Chondrocyte (in vitro differentiated cells): ENCODE measurements at places on chromosomes 13 and 19. TPM values are rescaled to one million over a fixed set of nuclear protein-coding genes. Genes with fewer than 3 reads are reported as not detected.

KIRREL2 gene
- 0.22 TPM in 1 of 3 replicates, not detected in the others for total RNA-seq

NLRP9 gene
- not detected in 3 replicates for total RNA-seq

TMEM161A gene
- total RNA-seq: 21.9 to 27.1 TPM (median 26.0 TPM) in 3 replicates

PLIN4 gene
- total RNA-seq: 0.05 TPM in 2 of 3 replicates, not detected in the other

POGLUT2 gene
- 37.3 to 45.8 TPM (median 39.1 TPM) in 3 replicates for total RNA-seq

CBY2 gene
- total RNA-seq: not detected in 3 replicates

IL17D gene
- total RNA-seq: 6.0 to 12.3 TPM (median 12.1 TPM) in 3 replicates

PET100 gene
- 78.8 to 113 TPM (median 80.7 TPM) in 3 replicates for total RNA-seq

AP1M2 gene
- total RNA-seq: 0.45 TPM in 1 of 3 replicates, not detected in the others

ZNF649 gene
- total RNA-seq: 10.7 to 13.7 TPM (median 11.2 TPM) in 3 replicates

THSD1 gene
- total RNA-seq: 6.5 to 12.5 TPM (median 6.7 TPM) in 3 replicates

WDR88 gene
- not detected in 3 replicates for total RNA-seq

PGLYRP1 gene
- not detected in 3 replicates for total RNA-seq

ECSIT gene
- 20.3 to 27.9 TPM (median 20.5 TPM) in 3 replicates for total RNA-seq

PRKACA gene
- 81.4 to 103 TPM (median 88.2 TPM) in 3 replicates for total RNA-seq

CACNG7 gene
- total RNA-seq: not detected in 3 replicates

CEACAM5 gene
- not detected in 3 replicates for total RNA-seq

COX6B2 gene
- total RNA-seq: 0.17 to 0.23 TPM in 2 of 3 replicates, not detected in the other

ACTMAP gene
- total RNA-seq: 7.4 to 11.3 TPM (median 10.4 TPM) in 3 replicates

FZR1 gene
- 35.0 to 37.6 TPM (median 36.5 TPM) in 3 replicates for total RNA-seq

HIPK4 gene
- 0.20 to 0.53 TPM (median 0.46 TPM) in 3 replicates for total RNA-seq

ADGRE3 gene
- not detected in 3 replicates for total RNA-seq

RXFP2 gene
- total RNA-seq: not detected in 3 replicates

LGALS7B gene
- total RNA-seq: not detected in 3 replicates

TEX29 gene
- total RNA-seq: 0.59 to 0.94 TPM (median 0.70 TPM) in 3 replicates

POSTN gene
- 5,433 to 6,725 TPM (median 6,602 TPM) in 3 replicates for total RNA-seq

ZNF587B gene
- total RNA-seq: 6.9 to 14.5 TPM (median 8.0 TPM) in 3 replicates

MAB21L1 gene
- 0.07 to 7.9 TPM in 2 of 3 replicates, not detected in the other for total RNA-seq

RFPL4A gene
- not detected in 3 replicates for total RNA-seq

SIGLEC12 gene
- not detected in 3 replicates for total RNA-seq

ZNF536 gene
- total RNA-seq: not detected in 3 replicates

CATSPERD gene
- total RNA-seq: not detected in 3 replicates

DLL3 gene
- 0.92 to 1.3 TPM (median 1.00 TPM) in 3 replicates for total RNA-seq

DAND5 gene
- total RNA-seq: 0.36 to 0.57 TPM (median 0.41 TPM) in 3 replicates

SGCG gene
- 7.1 to 12.8 TPM (median 12.7 TPM) in 3 replicates for total RNA-seq

FARSA gene
- total RNA-seq: 46.4 to 53.3 TPM (median 47.4 TPM) in 3 replicates

SLITRK5 gene
- 0.02 to 0.29 TPM (median 0.03 TPM) in 3 replicates for total RNA-seq

CCL25 gene
- total RNA-seq: not detected in 3 replicates

ZNF625 gene
- 11.5 to 12.1 TPM (median 12.1 TPM) in 3 replicates for total RNA-seq

PAF1 gene
- total RNA-seq: 32.2 to 39.7 TPM (median 32.5 TPM) in 3 replicates

URAD gene
- total RNA-seq: not detected in 3 replicates

CNN1 gene
- total RNA-seq: 20.1 to 213 TPM (median 199 TPM) in 3 replicates

CAMSAP3 gene
- total RNA-seq: 0.41 to 0.42 TPM in 2 of 3 replicates, not detected in the other

IGSF23 gene
- not detected in 3 replicates for total RNA-seq

SOX1 gene
- total RNA-seq: not detected in 3 replicates

ZNF77 gene
- total RNA-seq: 2.9 to 4.1 TPM (median 3.6 TPM) in 3 replicates

DACH1 gene
- total RNA-seq: 0.72 to 2.6 TPM (median 0.82 TPM) in 3 replicates

GGN gene
- 0.80 to 1.8 TPM (median 1.5 TPM) in 3 replicates for total RNA-seq

GRIN2D gene
- 2.4 to 5.1 TPM (median 4.9 TPM) in 3 replicates for total RNA-seq

GPC5 gene
- 0.90 to 6.7 TPM (median 0.99 TPM) in 3 replicates for total RNA-seq

LGALS4 gene
- total RNA-seq: 0.75 TPM in 1 of 3 replicates, not detected in the others

EID2B gene
- 1.7 to 2.7 TPM (median 2.4 TPM) in 3 replicates for total RNA-seq

LAIR1 gene
- not detected in 3 replicates for total RNA-seq

ZNF540 gene
- 1.3 to 3.2 TPM (median 1.4 TPM) in 3 replicates for total RNA-seq

ZNF560 gene
- not detected in 3 replicates for total RNA-seq

B3GNT3 gene
- not detected in 3 replicates for total RNA-seq

PSG5 gene
- not detected in 3 replicates for total RNA-seq

FAM216B gene
- not detected in 3 replicates for total RNA-seq

ZNF302 gene
- total RNA-seq: 19.5 to 32.4 TPM (median 23.3 TPM) in 3 replicates
